Caki2 (cell line): ENCODE measurements at places on chromosomes 13 and 19.

DNA sequence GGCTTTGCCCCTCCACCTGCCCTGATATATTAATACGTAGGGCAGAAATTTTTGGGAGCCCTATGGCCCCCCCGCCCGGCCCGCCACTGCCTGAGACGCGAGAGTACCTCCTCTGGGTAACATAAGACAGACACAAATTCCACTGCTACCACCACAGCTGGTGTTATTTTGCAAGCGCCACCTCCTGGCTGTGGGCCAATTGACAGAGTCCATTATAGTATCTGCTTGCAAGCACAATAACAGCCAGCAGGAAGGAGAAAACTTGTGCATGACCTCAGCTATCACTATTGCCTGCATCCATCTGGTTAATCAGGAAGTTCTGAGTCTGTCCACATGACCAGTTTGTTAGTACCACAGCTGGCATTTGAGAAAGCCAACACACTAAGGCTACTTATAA, 25.3 kb upstream of the OR10H2 start:
- peak; percentile 73 for DNase-seq

DNA sequence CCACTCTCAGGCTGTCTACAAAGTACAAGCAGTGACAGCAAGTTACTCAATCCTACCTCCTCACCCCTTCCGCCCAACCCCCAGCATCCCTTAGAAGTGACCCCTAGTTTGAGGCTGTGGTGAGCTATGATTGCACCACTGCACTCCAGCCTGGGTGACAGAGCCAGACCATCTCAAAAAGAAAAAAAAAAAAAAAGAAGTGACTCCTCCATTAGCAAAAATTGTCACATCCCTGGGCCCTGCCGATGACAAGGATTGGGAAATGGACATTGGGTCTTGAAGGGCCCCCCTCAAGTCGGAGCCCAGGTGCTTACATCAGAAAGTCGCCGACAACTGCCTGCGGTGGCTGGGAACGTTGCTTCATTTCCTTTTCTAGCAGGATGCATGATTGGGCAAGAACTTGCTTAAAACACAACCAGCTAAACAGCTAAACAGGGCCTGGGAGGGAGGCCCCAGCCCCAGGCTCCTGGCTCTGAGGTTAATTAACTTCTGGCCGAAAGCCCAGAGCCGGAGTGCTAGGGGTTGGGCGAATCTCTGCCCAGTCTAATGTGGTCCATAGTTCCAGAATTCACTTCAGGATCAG, 15.3 kb downstream of the RAB3D start:
- peak; percentile 91 for DNase-seq

GRCh38 chr13:50587645-50588373, 255.7 kb downstream of the DLEU7 start:
- DNase-seq = no peak

GRCh38 chr13:101530293-101530692, 77.8 kb downstream of the ITGBL1 start:
- no peak for DNase-seq

GRCh38 chr19:14063105-14063504, 1.2 kb upstream of the PALM3 start:
- DNase-seq = no peak

GRCh38 chr13:64314331-64314730, 2898.7 kb upstream of the PCDH20 start:
- no peak for DNase-seq

- DNase-seq = no peak
These were observed 98.7 kb downstream of the DOCK9 start for GRCh38 chr13:98879127-98879520.

- no peak for DNase-seq
These were observed 416.4 kb downstream of the TSHZ3 start for GRCh38 chr19:30932854-30933253.

- DNase-seq = no peak
These were observed 41.0 kb upstream of the SOX21 start for GRCh38 chr13:94753327-94753726.

DNA sequence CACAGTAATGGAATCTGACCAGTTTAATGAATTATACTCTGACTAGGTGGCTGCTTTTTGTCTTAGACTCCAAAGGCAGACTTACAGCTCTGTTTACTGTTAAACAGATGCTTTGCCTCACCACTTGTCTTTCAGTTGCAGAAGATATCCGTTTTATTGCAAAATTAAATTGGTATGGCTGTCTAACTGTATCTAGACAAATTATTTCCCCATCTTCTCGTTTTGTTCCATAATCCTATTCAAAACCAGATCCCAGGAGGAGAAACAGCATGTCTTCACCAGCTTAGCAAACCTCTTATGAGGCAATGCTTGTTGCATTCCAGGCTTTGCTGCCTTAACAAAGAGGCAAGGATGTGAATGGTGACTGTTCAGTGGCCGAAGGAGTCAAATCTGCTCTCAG, 215.6 kb downstream of the TDRD3 start:
- DNase-seq = no peak

DNA sequence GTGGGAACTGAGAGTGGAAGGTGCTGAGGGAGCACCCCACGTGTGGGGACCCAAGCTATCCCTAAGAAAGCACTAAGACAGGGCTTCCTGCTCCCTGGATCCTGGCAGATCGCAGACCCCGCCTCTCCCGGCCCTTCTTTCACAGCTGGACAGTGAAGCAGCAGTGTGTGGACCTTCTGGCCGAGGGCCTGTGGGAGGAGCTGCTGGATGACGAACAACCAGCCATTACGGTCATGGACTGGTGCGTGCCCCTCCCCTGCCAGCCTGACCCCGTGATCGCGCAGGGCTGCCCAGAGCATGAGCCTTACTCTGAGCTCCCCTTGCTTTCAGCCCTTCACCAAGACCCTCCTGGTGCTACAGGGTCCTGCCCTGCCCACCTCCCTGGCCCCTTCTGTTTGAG, 2.3 kb downstream of the NCCRP1 start:
- DNase-seq = peak; percentile 88

DNA sequence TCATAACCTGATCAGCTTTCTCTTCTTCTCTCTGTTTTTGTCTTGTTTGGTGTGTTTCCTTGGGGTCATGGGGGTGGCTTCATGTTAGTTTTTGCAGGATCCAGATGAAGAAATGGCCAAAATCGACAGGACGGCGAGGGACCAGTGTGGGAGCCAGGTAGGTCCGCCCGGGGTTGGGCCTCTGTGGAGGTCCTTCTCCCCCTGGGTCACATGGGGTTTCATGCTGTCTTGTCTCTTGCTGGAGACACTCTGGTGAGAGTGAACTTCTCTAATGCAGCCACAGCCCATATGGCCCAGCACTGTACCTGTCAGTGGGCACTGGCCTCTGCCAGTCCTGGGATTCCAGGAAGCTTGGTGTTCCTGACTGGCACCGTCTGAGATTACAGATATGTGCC, 1.1 kb downstream of the CCNE1 start:
- DNase-seq = no peak

DNA sequence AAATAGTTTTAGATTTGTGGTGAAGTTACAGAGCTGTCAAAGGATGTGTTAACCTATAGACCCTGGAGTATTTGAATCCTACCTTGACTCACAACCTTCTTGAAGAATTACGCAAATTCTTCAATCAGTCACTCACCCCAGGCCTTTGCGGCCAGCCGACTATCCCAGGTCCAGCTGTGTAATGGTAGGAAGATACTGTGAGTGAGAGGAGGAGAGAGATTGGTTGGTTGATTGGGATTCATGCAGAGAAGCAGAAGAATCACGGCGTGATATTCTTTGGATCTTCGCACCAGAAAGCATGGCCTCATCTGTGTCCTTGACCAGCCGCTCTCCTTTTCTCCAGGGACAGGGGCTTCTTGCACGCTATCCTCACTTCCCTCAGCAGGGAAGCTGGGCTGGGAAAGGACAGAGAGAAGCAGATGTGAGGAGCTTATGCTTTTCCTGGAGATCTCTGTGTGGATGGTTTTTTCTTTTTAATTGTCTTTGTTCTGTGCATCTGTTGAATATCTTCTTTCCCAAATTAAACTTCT, 249.1 kb downstream of the GGACT start:
- no peak for DNase-seq

GRCh38 chr19:39420769-39421168, 8.3 kb downstream of the PLEKHG2 start:
- no peak for DNase-seq

GRCh38 chr13:100423375-100423774, 165.2 kb downstream of the GGACT start:
- DNase-seq = no peak

DNA sequence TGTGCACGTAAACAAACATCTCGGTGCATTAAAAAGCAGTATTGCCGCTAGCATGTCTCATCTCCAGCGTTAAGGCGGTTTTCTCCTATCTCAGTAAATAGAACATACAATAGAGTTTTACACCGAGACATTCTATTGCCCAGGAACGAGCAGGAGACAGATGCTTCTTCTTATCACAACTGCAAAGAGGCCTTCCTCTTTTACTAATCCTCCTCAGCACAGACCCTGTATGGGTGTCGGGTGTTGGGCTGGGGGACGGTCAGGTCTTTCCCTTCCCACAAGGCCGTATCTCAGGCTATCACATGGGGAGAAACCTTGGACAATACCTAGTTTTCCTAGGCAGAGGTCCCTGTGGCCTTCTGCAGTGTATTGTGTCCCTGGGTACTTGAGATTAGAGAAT, 21.2 kb downstream of the ZNF233 start:
- no peak for DNase-seq

DNA sequence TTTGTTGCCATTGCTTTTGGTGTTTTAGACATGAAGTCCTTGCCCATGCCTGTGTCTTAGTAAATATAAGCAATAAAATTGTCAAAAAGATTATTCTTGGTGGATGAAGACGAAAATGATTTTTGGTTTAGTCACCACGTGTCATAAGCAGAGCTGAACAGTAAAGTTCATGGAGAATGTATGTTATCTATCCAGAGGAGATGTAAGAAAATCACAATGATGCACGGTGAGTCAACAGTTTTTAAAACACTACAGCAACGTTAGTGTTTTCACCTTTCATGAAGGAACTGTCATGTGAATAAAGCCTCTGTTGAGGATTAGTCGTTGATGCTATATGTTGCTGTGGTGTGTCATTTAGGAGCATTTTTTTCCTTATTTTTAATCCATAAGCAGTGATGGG, 137.6 kb downstream of the GPC6 start:
- no peak for DNase-seq

GRCh38 chr13:21742096-21742495, 71.2 kb downstream of the FGF9 start:
- DNase-seq = no peak

GRCh38 chr13:86591862-86592261, 792.6 kb upstream of the SLITRK6 start:
- no peak for DNase-seq

GRCh38 chr13:90107661-90108060, 1239.8 kb upstream of the MIR17HG start:
- DNase-seq = peak; percentile 56

DNA sequence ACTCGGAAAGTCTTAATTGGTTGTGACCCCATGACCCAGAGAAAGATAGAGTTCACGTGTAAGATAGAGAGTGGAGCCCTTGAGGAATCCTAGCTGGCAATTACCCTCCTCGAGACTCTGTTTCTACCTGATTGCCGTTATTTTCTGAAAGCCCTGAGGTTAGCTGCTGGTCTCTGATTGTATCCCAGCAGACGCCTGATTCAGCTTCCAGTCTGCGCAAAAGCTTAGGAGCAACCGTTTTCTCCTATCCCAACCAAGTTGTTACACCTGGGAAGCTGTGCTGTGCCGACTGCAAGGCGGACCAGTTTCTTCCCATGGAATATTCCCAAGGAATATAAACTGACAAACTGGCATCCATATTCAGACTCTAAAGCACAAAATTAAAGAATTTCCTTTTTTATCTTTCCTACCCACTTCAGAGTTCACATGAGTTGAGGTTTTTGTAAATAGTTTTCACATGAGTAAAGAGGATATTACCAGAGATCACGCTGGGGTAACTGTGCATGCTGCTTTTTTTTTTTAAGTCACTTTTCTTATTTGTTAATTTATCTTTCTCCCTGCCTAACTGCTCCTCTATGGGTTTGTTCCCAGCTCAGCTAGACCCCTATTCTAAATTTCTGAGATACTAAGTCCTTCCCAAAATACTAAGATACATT, 1.5 kb upstream of the TRPC4 start:
- DNase-seq = peak; percentile 12

- no peak for DNase-seq
These were observed 74.4 kb upstream of the FARP1 start for GRCh38 chr13:98068521-98068920.

GRCh38 chr13:98215508-98215907, 38.4 kb upstream of the RNF113B start:
- no peak for DNase-seq

- no peak for DNase-seq
These were observed 7.6 kb downstream of the BCL3 start for GRCh38 chr19:44756089-44756562.

DNA sequence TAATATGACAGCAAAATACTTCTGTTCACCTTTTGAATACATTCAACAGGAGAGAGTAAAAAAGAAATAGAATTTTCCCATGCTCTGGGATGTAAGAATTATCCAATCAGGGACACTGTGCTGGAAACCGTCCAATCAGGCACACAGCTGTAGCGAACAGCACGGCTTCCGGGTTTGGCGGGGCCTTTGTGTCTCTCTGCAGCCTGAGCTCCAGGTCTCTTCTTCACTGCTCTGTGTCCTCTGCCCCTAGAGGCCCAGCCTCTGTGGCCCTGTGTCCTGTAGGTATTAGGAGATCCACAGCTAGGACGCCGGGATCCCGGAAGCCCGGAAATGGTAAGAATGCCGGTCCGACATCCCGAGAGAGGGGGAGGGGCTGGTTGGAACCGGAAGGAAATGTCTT, 92.7 kb downstream of the ZNF737 start:
- DNase-seq = no peak

DNA sequence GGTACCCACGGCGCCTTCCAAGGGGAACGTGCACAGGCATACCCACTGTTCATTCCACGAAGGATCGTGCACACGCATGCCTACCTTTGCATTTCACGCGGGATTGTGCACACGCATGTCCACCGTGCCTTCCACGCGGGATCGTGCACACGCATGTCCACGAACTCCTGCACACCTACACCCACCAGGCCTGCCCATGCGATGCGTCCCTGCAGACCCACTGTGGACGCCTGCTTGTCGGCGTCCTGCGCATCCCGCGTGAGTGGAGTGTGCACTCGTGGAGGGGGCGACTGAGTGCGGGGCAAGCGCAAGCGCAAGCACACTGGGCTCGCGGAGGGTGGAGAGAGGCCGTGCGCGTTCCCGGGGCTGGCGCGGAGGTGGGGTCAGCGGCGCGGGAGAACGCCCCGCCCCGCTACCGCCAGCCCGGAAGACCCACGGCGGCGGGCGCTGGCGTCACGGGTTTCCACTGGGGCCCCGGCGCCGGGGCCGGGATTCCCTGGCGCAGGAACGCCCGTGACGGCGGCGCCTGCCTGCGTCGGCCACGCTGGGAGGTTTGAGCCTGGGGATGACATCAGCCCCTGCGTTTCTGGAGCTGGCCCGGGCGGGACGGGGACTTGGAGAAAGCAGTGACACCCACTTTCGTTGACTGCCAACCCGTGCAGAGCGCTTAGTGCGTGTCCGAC, 18.7 kb downstream of the GADD45B start:
- peak; percentile 55 for DNase-seq

GRCh38 chr13:25980255-25980654, 71.6 kb downstream of the SHISA2 start:
- DNase-seq = peak; percentile 52

- DNase-seq = no peak
These were observed 7.6 kb downstream of the COL4A2 start for GRCh38 chr13:110314516-110315245.

- DNase-seq = peak; percentile 30
These were observed 51.3 kb downstream of the ERICH6B start for GRCh38 chr13:45564133-45564776.

GRCh38 chr13:48626077-48626449, 27.7 kb upstream of the CYSLTR2 start:
- peak; percentile 73 for DNase-seq
